ENCODE measurements at places on chromosomes 5 and 9. TPM values are rescaled to one million over a fixed set of nuclear protein-coding genes. Genes with fewer than 3 reads are reported as not detected.

Gene SMIM33
- total RNA-seq, result not detected

Gene FOXD4
- 0.34 TPM for total RNA-seq

Gene PCDHA9
- total RNA-seq, result not detected

Gene HTR1A
- not detected for total RNA-seq

Gene BASP1
- 226 TPM for total RNA-seq

Gene ORM2
- not detected for total RNA-seq

Gene SPATA24
- 4.7 TPM for total RNA-seq

Gene ANXA2R
- total RNA-seq, result 3.1 TPM

Gene CCDC69
- total RNA-seq, result 1.5 TPM

Gene ANKDD1B
- total RNA-seq, result not detected

Gene OTP
- total RNA-seq, result 0.08 TPM

Gene DAB2IP
- 11.0 TPM for total RNA-seq

Gene KCNIP1
- not detected for total RNA-seq

Gene PCDHGC3
- 6.6 TPM for total RNA-seq

Gene ZFP37
- total RNA-seq, result 1.7 TPM

Gene HSD17B3
- not detected for total RNA-seq

Gene ZNF483
- 0.56 TPM for total RNA-seq

Gene SPATA31C1
- total RNA-seq, result not detected

Gene PDCD1LG2
- 0.25 TPM for total RNA-seq

Gene SLIT3
- total RNA-seq, result 19.5 TPM

Gene ARL10
- 0.97 TPM for total RNA-seq

Gene FAM163B
- not detected for total RNA-seq

Gene GPR21
- not detected for total RNA-seq

Gene EMB
- total RNA-seq, result 7.2 TPM

Gene FOXI1
- total RNA-seq, result not detected

Gene SVEP1
- 2.3 TPM for total RNA-seq

Gene NUTM2G
- total RNA-seq, result not detected

Gene FCN2
- total RNA-seq, result not detected

Gene INSL4
- 17.1 TPM for total RNA-seq

Gene EIF4E1B
- not detected for total RNA-seq

Gene AP3B1
- 33.3 TPM for total RNA-seq

Gene PAM
- total RNA-seq, result 23.6 TPM

Gene KIF20A
- 38.7 TPM for total RNA-seq

Gene RGMB
- 6.8 TPM for total RNA-seq

Gene IL3
- total RNA-seq, result not detected

Gene CDH9
- not detected for total RNA-seq
